ENCODE measurements at places on chromosomes 11 and 22. TPM values are rescaled to one million over a fixed set of nuclear protein-coding genes. Genes with fewer than 3 reads are reported as not detected.

Gene SIK3
- polyA plus RNA-seq, result 9.0 TPM

GRCh38 chr11:67113231-67113721, 5.8 kb upstream of the KDM2A start:
- no peak for DNase-seq

Gene GRIK4
- 0.81 TPM for polyA plus RNA-seq

DNA sequence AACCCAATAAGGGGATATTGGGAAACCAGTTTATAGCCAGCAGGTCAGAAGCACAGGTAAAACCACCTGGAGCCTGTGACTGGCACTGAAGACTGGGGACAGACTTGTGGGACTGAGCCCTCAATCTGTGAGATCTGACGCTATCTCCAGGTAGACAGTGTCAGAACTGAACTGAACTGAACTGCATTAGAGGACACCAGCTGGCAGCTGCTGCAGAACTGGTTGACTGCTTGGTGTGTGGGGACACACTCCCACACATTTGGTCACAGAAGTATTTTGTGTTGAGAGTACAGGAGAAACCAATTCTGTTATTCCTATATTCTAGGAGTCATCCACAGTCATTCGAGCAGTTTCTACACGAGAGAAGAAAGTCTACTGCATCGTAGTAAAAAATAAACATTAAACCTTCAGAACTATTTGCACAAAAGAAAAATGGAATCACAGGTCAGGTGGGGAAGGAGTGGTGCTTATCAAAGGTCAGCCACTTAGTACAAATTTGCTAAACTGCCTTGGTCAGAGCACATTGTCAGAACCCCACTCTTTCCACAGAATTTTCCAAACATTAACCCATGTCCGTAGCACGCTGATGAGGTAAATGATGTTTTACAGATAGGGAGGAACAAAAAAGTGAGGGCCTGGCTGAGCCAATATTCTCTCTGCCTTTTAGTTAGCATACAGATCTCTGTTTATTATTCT, 77.2 kb downstream of the SIK3 start:
- no peak for DNase-seq

DNA sequence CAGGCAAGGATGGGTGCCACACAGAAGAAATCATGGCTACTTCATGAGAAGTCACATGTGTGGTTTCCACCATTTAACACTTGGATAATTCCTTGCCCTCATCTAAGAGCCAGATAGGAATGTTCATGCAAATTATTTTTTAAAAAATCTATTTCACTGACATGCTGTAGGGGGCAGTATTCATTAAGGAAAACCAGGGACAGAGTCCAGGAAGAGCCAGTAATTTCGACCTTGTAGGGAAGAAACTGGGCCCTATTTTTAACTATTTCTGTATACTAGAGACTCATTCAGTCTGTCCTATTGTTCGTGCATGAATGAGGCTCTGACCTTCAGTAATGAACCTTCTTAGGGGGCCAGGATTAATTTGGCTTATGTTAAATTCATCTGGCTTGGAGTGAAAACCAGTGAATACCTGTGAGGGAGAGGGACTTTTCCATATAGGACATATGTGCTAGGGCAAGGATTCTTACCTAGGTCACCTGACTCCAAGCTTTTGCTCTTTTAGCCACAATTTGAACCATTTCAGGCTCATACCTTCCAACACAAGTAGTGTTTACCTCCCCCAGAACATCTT, 192.7 kb downstream of the NAV2 start:
- DNase-seq, result peak; percentile 63

DNA sequence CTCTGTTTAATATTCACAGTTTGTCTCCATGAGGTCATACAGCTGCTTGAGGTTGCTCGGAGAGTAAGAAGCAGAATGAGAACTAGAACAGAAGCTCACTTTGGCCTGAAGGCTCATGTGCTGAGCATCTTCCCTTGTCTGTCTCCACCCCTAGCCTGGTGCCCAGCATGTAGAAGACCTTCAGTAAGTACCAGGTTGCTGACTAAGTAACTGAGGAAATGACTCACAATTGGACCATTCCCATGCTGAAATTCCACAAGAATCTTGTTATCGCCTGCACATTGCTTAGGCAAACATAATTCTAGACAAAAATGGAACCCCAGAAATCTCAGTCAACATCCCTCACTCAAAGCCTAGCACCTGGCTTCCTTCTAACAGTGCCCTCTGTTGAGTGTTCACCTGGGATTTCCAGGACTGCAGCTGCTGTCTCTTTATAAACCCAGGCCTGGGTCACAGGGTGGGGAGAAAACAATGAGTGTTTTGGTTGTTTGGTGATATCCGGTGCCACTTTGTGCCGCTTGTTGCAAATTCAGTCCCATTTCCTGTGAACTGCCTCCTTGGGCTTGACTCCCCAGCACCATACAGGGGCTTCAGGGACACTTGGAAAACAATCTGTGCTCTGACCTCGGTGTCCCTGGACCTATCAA, 406.8 kb downstream of the ETS1 start:
- DNase-seq, result peak; percentile 93

- DNase-seq, result no peak
These were observed 9.6 kb upstream of the EED start for GRCh38 chr11:86234831-86235461.

Gene TNNT3
- not detected for polyA plus RNA-seq

DNA sequence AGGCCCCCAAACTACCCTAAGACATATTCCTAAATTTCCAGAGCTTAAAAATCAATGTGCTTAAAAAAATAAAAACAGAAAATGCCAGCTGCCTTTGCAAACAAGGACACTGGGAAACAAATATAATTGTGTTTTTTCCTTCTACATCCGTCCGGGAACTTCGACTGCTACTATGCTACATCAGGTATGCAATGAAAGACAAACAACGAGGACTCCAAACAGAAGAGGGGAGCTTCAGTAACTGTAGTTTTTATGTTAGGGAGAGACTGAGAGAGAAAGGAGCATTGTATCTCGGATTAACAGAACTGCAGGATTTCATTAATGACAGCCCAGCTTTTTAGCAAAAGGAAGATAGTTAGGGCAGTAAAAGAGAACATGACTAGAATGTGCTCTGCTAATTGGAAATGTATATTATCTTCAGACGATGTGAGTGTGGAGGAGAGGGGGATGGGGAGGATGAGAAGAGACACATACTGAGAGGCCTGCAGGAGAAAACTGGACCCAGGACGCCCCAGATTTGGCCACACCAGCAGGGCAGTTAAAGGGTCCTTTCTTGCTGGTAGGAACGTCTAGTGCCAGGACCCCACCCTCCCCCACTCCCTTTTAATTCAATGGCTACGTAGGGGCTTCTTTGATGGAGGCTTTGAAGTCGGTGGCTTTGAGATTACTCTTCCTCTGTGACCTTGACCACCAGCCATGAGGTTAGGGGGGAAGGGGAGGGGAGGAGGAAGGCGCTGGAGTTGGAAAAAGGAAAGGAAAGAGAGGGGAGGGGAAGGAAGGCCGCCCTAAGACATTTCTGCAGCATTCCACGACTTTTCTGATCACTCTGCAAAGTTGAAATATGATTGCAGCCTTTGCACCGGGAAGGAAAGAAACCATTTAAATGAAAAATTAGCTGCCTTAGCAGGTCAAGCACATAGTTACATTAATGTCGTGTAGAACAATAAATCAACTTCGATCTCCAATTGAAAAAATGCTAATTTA, 187.1 kb downstream of the BLID start:
- no peak for DNase-seq

- DNase-seq, result peak; percentile 96
These were observed 555.3 kb downstream of the MIAT start for GRCh38 chr22:27212617-27213177.

DNA sequence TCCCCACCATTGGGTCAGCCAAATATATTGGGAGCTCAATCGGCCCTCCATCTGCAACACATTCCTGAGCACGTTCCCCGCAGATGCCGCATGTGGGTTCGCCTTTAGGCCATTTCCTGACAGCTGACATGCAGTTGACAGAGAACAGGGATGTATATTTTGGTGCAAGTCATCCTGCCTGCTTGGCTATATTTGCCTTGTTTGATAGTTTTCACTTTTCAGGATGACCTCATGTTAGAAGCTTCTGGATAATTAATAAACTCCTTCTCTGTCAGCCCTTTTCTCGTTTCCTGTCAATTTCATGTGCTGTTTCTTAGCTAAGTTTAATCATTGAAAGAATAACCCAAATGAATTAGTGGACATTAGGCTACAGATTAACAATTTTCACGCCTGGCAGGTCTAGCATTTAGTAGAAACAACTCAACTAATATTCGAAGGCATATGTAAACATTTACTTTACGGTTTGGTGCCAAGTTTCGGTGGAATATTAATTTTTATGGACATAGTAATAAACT, 105.8 kb upstream of the SLC5A12 start:
- DNase-seq, result no peak

DNA sequence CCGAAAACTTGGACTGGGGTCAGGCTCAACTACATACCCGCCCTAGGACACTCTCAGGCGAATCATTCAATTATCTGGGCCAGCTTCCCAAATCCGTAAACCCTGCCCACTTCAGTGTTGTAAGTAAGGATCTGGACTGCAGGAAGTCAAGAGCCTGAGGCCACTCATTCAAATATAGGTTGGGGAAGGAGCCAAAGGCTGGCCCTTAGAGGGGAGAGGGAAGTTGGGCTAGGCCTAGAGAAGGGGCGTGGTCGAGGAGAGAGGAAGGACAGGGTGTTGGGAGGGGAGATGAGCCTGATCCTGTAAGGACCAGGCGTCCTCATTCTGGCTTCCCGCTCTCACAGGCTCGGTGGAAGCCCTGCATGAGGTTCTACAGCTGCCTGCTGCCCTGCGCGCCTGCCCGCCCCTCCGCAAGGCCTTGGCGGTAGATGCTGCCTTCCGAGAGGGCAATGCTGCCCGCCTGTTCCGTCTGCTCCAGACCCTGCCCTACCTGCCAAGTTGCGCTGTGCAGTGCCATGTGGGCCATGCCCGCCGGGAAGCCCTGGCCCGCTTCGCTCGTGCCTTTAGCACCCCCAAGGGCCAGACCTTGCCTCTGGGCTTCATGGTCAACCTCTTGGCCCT, 3.0 kb downstream of the SAC3D1 start:
- DNase-seq, result no peak
